ENCODE measurements at places on chromosomes 1 and 21.

GRCh38 chr1:203325418-203326091, 20.2 kb downstream of the BTG2 start:
- DNase-seq: no peak

DNA sequence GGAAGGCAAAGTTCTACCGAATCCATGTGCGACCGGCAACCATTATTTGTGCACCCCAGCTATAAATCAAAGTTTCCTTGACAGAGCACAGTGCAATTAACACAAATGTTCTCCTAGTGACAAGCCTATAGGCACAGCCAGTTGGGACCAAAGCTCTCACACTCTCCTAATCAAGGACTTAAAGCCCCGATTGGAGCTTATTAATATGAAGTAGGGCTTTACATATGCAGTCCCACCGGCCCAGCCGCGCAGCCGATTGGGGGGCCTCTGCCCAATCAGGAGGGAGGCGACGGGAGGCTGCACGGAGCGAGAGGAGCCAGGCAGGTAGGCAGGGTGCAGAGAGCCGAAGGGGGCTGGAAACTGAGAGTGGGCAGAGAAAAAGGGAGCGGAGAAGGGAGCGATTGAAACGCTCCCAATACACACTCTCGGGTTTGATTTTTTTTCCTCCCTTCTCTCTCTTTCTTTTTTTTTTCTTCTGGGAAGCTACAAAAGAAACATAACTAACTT, at the start of gene ESRRG:
Gene ESRRG, minus strand, starts transcription at position 156 of the 507 bp plus-strand sequence. Its CDS starts 130 bp downstream, at position 26.
- no peak for DNase-seq

DNA sequence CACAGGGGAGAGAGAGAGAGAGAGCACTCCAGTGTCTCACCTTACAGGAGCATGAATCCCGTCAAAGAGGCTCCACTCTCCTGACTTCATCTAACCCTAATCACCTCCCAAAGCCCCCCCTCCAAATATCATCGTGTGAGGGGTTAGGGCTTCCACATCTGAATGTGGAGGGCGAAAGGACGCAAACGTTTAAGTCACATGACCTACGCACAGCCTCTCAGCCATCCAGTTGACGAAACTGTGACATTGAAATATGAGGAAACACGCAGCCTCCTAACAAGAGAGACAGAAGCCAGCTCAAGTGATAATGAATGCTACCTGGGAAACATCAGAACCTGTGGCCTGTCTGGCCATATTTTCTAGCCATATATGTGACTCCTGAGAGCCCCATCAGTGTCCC, 63.7 kb downstream of the MATN1 start:
- no peak for DNase-seq

GRCh38 chr1:235268379-235269125, 59.4 kb downstream of the ARID4B start:
- no peak for DNase-seq

DNA sequence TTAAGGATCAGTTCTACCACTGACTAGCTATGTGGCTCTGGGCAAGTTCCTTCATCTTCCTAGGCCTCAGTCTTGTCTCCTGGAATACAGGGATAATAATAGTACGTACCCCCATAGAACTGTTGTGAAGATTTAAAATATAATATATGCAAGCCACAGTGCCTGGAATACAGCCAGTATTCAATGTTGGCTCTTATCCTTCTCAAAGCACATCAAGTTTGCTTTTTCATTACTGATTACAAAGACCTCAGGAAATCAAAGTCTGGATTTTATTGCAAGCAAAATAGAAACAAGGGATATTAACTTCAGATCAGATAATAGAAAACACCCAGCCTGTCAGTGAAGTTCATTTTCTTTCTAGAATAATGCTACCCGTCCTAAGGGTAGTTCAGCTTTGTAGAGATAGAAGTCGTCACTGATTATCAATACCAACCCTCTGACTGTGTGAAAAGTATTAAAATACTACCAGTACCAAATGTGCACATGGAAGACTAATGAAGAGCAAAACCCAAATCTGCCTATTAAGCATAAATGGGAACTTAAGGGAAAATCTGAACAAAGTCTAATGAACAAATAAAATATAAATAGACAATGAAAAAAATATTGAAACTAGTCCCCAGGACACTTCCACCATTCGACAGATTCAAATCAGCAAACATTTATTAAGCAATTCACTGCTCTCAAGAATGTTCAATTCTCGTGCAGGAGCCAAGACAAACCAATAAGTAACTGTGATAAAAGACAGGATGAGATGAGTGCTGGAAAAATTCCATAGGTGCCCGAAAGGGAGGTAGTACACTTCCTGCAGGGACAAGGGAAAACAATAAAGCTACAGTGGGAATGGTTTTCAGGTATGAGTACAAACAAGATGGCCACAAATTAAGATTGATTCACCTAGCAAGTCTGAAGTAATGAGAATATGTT, 206.2 kb downstream of the SMYD3 start:
- DNase-seq: no peak

DNA sequence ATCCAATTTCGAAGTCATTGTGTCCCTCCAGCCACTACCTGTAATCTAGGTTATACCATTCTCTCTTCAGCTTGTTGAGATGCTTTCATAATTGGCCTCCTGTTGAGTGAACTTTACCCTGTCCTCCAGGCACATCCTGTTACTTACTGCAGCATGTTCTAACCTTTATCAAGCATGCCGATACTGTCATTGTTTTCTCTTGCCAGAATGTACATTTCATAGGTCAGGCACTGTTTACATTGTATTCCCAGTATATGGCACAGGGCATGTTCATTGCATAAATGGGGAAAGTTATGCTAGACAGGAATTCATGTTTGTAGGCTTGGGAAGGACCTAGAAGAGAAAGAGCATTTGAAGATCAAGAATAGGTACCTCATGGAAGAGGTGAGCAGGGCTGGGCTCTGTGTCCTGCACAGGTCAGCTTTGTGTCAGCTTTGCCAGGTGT, 10.2 kb downstream of the CXADR start:
- DNase-seq: no peak

GRCh38 chr1:237219751-237220642, 178.0 kb downstream of the RYR2 start:
- no peak for DNase-seq

- no peak for DNase-seq
These were observed 391.8 kb downstream of the MATN1 start for GRCh38 chr1:30331415-30332065.

GRCh38 chr1:220732621-220733020, 15.5 kb upstream of the MTARC2 start:
- DNase-seq: no peak

DNA sequence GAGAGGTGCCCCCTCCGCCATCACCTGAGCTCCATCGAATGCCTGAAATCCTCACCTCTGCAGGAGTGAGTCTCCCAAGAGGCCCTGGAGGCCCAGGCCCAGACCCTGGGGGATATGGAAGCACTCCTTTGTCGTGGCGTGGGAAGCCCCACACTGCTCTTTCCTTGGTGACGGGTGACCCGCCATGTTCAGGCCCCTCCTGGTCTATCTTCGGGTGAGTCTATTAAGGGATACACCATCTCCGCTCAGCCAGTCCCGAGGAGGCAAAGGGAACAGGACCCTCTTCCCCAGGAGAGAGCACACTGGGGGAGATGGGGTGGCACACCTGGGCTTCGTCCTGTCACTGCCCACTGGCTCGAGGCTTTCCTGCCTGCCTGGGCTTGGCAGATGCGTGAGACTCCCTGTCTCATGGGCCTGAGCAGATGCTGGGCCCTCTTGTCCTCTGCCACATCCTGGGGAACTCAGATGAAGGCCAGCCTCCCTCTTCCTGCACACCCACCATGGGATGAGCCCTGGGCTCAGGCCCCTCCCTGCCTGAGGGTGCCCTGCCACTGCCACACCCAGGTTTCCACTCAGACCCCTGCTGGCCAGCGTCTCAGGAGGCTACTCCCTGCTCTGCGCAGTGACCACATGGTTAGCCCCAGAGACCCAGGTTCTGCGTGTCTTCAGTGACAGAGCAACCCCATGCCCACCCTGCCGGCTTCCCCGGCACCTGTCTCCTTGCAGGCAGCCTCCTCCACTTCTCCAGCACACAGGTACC, 3.8 kb upstream of the NPHP4 start:
- no peak for DNase-seq

DNA sequence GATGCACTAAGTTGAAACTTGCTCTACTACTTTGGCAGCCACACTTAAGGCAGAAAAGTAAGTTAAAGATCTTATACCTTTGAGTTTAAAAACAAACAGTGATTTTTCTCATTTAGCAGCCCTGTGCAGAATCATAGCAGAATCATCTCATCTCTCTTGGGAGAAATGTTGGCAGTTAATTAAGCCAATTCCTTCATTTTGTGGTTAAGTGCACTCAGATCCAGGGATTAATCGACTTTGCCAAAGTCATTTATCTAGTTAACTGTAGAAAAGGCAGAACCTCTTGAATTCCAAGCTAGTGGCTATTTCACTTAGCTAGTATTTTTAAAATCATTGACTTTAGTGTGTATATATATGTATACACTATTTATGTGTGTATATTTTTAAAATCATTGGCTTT, 125.0 kb downstream of the GPR52 start:
- DNase-seq: no peak

DNA sequence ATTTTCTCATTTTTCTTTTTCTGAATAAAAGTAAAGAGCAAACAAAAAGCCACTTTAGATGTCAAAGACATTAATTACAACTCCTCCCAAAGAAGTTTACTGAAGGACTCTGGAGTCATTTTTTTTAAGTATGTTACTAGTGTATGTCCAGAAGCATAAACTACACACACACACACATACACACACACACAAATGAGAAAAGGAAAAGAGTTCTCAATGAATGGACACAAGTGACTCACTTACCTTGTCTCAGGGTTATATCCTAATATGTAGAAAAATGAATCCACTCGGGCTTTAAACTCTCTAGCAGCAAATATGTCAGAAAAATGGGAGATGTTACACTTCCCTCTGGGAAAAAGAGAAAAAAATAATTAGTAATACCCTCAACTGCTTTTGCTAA, 223.1 kb downstream of the SLC45A1 start:
- DNase-seq: no peak

GRCh38 chr1:53271446-53272090, 33.2 kb upstream of the MAGOH start:
- no peak for DNase-seq

- no peak for DNase-seq
These were observed 348.2 kb downstream of the MATN1 start for GRCh38 chr1:30375156-30375555.

GRCh38 chr1:164557270-164557669, 1.7 kb upstream of the PBX1 start:
- no peak for DNase-seq

Data from HS-5 (cell line).